ENCODE measurements at places on chromosomes 4 and X.
A peak's percentile ranks its signal among the peaks of the same experiment; 100 is the strongest.

DNA sequence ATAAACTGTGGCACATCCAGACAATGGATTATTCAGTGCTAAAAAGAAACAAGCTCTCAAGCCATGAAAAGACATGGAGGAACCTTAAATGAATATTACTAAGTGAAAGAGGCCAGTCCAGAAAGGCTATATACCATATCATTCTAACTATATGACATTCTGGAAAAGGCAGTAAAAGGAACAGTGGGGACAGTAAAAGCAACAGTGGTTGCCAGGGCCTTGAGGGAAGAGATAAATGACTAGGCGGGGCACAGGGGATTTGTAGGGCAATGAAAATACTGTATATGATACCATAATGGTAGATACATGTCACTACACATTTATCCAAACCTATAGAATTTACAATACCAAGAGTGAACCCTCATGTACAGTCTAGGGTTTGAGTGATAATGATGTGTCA, 115.3 kb downstream of the ATP8A1 start:
- DNase-seq: no peak

GRCh38 chr4:185779517-185779916, 32.5 kb downstream of the SORBS2 start:
- no peak for DNase-seq

DNA sequence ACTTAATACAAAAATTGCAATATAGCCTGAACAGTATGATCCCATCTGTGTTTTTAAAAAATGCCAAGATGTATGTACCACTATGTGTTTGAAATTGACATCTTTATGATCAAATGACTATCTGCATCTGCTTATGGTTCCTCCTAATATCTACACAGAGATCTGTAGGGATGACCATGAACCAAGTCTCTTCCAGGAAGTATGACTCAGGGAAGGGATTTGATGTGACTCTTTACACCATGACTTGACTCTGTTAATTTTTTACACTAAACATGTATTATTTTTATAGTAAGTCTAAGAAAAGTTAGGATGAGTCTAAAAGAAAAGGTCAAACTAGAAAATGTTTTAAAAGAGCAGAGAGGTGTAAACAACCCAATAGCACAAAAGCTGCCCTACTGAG, 164.0 kb downstream of the SH3KBP1 start:
- no peak for DNase-seq

DNA sequence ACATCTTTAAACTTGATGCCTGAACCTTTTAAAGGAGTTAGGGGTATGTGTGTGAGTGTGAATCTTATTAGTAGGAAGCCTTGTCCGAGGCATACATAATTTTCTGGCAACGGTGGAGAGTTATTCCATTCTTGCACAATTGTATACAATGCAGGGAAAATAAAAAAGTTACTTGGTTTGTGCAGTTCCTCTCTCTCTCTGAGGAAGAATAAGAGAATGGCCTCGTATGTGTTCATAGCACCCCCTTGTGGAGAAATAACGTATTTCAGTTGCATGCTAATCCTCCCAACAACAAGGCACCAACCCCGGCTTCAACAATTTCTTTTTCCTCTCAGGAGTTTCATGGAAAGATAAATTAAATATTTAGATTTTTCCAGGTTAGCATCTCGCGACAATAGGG, 33.7 kb upstream of the FGF13 start:
- DNase-seq: peak; percentile 31

DNA sequence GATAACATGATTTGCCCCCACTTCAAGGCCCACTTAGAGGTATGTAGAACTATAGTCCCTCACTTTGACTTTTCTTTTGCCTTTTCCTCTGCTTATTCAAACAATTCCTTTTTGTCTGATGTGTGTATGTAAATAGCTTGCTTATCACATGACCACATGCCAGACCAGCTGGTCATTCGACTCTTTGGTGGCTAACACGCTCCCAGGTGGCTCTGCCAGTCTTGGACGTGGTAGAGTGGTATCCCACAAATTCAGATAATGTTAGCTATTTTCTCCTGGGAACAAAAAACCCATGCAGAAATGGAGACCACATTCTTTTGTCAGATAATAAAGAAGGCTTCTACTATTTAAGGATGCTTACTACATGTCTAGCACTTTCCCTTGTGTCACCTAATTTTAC, 47.9 kb downstream of the ARHGAP24 start:
- DNase-seq: no peak

GRCh38 chrX:87896057-87896456, 378.5 kb downstream of the KLHL4 start:
- DNase-seq: no peak

DNA sequence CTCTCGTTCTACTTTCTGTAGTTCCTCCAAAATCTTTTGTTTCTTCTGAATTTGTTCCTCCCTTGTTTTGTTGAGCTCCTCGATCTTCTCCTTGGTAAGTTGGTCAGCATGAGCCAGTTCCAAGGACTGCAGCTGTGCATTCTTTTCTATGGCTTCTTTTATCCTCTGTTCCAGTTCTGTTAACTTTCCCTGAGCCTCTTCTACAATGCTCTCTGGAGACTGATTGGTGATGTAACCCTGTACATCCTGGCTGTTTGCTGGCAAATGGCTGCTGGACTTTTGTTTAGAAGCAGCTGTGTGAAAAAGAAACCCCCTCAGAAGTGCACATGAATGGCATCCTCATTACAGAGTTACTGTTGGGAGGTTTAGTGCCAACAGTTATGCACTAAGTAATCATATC, 70.5 kb upstream of the COX18 start:
- no peak for DNase-seq

GRCh38 chr4:123977641-123978081, 581.1 kb downstream of the SPRY1 start:
- DNase-seq: no peak

- peak; percentile 19 for DNase-seq
These were observed 249.2 kb downstream of the TENM3 start for GRCh38 chr4:182492423-182492822.

DNA sequence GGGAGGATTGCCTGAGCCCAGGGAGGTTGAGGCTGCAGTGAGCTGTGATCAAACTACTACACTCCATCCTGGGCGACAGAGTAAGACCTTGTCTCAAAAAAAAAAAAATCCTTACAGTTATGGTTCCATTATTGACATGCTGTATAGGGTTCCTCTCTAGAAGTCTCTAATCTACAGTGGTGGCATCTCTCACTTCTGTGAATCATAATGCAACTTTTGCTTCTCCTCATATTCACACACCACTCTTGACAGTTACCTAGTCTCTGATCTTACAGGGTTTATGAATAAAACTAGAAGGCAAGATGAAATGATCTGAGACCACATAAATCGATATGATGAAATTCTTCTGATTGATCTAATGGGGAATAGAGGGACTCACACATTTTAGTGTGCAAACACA, 40.6 kb downstream of the DOCK11 start:
- no peak for DNase-seq

DNA sequence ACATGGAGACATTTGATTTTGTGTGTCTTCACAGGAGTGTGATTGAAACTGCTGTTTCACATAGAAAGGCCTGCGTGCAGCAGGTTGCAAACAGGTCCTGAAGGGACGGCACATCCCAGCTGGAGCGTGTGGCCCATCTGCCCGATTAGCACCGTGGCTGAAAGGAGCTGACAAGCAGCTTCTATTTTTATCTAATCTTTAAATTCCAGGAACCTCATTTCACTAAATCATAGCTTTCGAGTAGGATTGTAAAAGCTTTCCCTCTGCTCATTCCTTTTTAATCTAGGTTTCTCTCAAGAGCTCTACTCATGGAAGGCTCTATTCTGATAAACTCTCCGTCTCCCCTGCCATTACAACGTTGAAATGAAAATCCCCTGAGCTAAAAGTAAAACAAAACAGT, 106.8 kb downstream of the FSTL5 start:
- no peak for DNase-seq

- peak; percentile 7 for DNase-seq
These were observed 16.7 kb downstream of the LGI2 start for GRCh38 chr4:25013756-25014661.

DNA sequence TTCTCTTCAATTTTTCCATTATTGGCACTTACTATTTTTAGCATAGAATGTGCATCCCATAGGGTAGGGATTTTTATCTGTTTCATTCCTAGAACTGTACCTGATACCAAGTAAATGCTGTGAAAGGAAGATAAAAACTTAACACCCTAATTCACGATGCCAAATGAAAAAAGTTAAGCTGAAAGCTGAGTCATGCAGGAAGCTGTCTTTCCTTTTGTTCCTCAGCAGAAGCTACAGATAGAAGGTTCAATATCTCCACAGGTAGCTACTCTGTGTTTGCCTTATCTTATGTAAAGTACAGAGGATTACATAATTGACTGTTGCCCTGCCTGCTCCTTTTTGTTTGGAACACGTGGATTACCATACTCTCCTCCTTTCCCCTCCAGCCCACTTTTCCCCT, 77.0 kb downstream of the LRP2BP start:
- peak; percentile 8 for DNase-seq

Data from Kasumi-1 (cell line).